ENCODE measurements at places on chromosomes 3 and 15. TPM values are rescaled to one million over a fixed set of nuclear protein-coding genes. Genes with fewer than 3 reads are reported as not detected.

GRCh38 chr15:90141646-90142045 is 39.4 kb upstream of the IDH2 start:
- no peak for DNase-seq

GRCh38 chr3:157700405-157700804 is 197.2 kb upstream of the VEPH1 start:
- no peak for DNase-seq

DNA sequence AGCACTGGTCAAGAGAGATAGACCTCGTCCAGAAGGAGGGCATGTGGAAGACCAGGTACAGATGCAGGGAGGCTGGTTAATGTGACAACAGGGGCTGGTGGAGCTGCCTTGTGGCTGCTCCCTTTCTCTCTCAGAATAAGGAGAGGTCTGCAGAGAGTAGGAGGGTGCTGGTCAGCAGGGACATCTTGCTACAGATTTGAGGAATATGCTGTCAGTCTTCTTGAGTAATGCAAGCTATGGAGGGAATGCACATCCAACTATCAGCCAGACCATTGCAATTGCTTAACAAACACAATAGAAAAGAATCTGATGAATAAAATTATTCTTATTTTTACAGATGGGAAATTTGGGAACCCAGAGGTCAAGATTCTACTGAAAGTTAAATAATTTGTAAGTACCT is 20.3 kb upstream of the SIAH2 start:
- no peak for DNase-seq

Gene UROC1
- total RNA-seq, result not detected

DNA sequence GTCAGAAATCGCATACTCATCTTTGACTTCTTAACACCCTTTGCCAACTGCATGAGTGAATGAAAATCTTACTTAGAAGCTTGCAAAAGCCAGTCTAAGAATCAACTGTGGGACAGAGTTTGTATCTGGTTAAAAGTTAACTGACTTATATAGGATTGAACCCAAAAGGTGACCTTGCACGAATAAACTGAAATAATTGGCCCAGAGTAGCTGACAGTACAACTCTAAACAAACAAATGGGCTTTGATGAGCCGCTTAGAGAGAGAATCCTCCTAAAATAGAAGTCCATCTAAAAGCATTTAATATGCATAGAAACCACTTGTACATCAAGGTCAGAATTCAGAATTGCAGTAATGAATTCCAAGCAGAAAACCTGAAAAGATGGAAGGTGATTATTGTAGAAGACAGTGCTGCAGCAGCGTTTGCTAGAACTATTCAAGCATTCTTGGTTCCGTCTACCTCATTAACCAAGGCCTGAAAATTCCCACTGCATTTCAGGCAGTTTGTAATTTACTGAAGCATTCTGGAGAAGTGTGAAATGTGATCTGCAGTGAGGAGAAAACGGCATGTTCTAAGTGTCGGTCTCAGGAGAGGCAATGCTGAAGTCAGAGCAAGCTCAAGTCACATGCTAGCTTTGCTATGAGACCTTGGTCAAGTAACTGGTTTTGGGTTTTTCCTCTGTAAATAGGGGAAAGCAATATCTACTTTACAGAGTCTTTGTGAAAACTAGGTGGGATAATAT is 103.7 kb downstream of the CADPS start:
- no peak for DNase-seq

All from neural crest cell (in vitro differentiated cells).